ENCODE measurements at places on chromosomes 7 and 10. TPM values are rescaled to one million over a fixed set of nuclear protein-coding genes. Genes with fewer than 3 reads are reported as not detected.
A peak's percentile ranks its signal among the peaks of the same experiment; 100 is the strongest.

DNA sequence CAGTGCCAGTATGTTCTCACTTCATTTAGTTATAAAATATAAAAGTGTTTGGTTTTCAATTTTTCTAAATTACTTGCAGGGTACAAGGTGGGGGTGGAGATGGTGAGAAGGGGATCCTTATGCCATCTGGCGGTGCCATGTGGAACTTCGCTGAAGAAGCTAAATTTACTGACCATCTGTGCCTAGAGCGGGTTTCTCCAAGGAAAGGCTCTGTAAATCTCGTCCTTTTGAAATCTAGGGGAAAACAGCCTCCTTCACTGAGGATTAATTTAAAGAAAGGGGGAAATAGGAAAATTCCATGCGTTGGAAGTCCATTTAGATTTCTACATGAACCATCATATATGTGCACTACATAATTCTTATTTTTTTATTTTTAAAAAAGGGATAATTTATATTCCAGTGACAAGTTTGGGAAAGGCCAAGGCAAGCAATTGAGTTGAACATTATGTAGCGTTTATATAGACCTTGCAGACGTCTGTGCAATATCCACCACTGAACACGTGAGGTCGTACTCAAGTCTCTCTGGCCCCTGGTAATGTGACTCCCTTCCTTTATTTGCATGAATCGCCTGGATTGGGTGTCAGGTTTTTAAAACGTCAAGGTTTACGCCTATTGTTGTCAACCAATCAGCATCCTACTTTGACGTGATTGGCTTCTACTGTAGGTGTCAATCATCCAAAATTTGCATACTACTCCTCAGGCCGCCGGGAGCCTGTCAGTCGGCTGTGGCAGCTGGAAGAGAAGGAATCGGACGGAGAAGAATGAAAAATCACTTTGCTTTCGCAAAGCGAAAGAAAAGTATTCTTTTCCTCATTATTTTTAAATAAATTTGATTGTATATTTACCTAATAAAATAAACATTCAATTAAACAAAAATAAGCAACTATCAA is 297.1 kb upstream of the NFE2L3 start:
- peak; percentile 100 for DNase-seq

- no peak for DNase-seq
These were observed 77.5 kb upstream of the CTTNBP2 start for GRCh38 chr7:117950601-117951260.

DNA sequence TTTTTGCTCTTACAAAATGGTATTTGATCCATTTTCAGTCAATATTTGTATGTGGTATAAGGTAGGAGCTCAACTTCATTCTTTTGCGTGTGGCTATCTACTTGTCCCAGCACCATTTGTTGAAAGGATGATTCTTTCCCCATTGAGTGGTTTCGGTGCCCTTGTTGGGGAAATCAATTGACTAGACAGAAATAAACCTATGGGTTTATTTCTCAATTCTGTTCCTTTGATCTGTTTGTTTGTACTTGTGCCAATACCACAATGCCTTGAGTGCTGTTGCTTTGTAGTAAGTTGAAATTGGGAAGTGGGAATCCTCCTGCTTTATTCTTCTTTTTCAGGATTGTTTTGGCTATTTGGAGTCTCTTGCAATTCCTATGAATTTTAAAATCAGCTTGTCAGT is 41.0 kb downstream of the SNX10 start:
- DNase-seq: no peak

The PAX4 gene
- total RNA-seq: not detected

GRCh38 chr7:13198036-13198435 is 510.6 kb downstream of the ARL4A start:
- DNase-seq: no peak

GRCh38 chr7:92313055-92313454 is 67.3 kb downstream of the ANKIB1 start:
- DNase-seq: no peak

- peak; percentile 26 for DNase-seq
These were observed 152.7 kb upstream of the SHH start for GRCh38 chr7:155965010-155965409.

The CALHM3 gene
- not detected for total RNA-seq

The TUBAL3 gene
- not detected for total RNA-seq

DNA sequence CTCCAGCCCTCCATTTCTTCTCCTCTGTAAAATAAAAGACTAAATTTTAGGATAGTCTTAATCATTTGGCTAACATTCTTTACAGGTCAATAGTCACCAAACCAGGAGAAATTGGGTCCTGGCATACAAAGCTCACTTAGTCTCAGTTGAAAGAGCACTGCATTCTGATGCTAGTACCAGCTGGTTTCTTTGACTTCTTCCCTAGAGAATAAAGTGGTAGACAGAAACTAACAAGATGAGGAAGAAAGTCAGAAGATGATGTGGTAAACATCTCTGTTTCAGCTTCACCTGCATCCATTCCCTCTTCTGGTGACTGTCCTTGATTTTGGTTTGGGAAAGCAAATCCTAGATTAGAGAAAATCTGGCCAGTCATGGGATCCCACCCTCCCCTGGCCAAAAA is 37.2 kb downstream of the NKX2-3 start:
- DNase-seq: no peak

GRCh38 chr7:100583132-100584053 is 2.5 kb downstream of the LRCH4 start:
- DNase-seq: peak; percentile 67

DNA sequence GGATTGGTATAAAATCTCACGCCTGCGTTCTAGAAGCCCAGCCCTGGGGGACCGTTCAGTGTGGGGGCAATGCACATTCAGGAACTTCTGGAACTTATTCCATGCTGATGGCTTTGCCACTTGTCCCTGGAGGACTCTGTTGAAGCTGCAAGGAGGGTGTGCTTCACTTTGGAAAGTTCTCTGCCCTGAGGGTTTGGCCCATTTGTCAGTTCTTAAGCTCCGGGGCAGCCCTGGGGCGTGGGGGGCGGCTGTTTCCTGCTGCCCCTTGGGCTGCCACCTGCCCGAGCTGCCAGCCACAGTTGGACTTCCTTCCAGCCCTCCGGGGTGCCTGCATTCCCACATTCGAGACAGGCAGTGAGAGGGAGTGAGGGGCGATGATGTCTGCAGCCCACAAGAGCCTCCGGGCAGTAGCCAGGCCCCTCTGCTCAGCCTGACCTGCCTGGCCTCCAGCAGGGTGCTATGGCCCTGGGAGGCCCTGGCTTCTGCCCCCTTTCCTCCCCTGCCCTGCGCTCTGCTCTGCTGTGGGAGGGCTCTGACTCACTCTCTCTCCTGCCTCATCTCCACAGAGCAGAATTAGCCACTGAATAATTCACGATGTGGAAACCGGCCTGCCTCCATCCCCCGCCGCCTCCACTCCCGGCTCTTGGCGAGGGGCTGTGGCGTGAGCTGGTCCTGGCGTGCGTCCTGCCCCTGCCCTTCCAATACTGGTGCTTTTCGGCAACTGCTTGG is 1.9 kb downstream of the TTYH3 start:
- DNase-seq: peak; percentile 89

DNA sequence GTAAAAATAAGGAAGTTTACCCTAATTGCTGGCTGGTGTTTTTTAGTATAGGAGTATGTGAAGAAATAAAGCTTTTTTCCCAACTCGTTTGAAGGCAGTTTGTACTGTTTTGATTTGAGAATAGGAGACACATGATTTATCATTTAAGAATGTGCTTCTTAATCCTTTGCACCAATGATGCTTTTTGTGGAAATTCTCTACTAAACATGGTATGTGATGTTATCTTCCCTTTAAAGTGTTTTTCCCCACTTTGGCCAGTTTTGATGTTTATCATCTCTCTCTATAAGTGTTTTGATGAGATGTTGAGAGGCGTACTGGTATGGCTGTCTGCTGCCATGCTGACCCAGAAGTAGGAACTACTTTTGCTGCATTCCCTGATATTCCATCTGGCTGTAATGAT is 85.1 kb downstream of the SUGCT start:
- DNase-seq: peak; percentile 71

The GPR26 gene
- not detected for total RNA-seq

DNA sequence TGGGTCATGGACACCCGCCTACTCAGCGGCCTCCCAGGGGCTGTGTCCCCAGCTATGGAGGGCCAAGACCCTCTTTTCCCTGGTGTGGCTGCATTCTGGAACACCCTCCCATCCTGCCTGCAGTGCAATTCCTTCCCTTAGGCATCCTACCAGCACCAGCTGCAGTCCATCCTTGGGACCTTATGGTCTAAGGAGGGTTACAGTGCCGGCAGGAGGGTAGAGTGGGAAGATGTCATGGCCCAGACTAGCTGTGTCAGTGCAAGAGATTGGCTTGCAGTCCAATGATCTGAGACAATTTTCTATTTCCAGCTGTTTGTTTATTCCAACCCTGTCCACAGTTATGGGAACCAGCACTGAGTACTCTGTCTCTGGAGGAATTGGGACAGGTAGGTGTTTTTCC is 92.4 kb downstream of the WDFY4 start:
- DNase-seq: no peak

GRCh38 chr7:40608321-40609075 is 473.7 kb downstream of the SUGCT start:
- DNase-seq: no peak

The SCART1 gene
- 0.28 TPM for total RNA-seq

- no peak for DNase-seq
These were observed 250.4 kb upstream of the TCERG1L start for GRCh38 chr10:131561897-131562296.

The PNLIPRP1 gene
- not detected for total RNA-seq

GRCh38 chr7:100629117-100629716 is 12.1 kb downstream of the TFR2 start:
- no peak for DNase-seq

- peak; percentile 15 for DNase-seq
These were observed 242.5 kb downstream of the REEP3 start for GRCh38 chr10:63763744-63764143.

The FOXI2 gene
- not detected for total RNA-seq

The PNLIP gene
- total RNA-seq: not detected

DNA sequence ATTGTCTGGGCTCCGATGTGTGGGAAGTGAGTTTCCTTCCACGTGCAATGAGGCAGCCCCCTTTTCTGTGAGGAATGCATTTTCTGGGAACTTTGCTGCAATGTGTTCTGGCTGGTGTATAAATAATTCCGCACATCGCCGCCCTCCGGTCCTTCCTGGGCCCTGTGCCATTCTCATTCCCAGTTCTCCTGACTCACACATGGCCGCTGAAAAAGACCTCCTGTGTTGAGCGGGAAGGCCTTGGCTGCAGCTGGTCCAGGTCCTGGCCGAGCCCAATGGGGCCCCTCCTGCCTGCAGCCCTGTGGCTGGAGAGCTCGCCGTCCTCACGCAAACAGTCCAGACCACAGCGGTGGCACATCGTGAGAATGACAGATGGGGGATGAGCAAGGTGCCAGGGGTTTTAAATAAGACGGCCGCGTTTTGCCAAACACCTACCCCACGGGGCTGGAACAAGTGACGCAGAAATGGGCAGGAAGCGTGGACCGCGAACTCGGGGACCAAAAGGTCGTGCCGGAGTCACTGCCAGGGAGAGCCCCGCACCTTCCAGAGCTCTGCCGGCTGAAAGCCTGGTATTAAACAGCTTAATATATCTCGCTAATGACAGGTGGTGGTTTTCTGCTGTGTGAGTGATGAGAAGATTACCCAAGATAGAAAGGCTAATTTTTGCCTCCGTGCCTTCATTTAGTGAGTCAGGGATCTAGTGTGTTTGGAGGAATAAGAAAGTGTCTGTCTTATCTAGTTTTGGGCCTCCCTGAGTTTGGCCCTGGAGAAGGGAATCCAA is 37.0 kb downstream of the FAM20C start:
- peak; percentile 97 for DNase-seq

DNA sequence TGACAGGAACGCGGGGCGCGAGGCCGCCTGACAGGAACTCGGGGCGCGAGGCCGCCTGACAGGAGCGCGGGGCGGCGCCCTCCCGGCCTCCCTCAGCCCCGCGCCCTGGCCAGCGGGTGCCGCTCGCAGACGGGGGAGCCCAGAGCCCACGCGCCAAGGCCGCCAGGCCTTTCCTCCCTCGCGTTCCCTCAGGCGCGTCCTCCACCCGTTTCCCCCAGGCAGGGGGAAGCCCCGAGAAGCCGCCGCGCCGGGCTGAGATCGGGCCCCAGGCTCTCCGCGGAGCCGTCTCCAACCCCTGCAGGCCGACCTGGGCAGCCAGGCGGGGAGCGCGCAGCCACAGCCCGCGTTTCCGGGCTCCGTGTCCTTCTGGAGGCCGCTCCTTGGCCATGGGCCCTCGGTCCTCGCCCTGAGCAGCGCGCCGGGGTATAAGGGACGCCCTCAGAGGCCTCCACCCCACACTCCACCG is 17.7 kb downstream of the PTPRN2 start:
- no peak for DNase-seq

- peak; percentile 23 for DNase-seq
These were observed 274.2 kb downstream of the DOCK4 start for GRCh38 chr7:111931958-111932357.

- no peak for DNase-seq
These were observed 20.8 kb upstream of the GHITM start for GRCh38 chr10:84118395-84119006.

Data from IMR-90 (cell line).